Right atrium auricular region (tissue), 2 donors: ENCODE measurements at places on chromosomes 5 and 9. TPM values are rescaled to one million over a fixed set of nuclear protein-coding genes. Genes with fewer than 3 reads are reported as not detected.

CACNA1B gene
- total RNA-seq, result 0.04 TPM

CDC14B gene
- total RNA-seq, result 19.2 TPM

TEX48 gene
- total RNA-seq, result not detected

DNA sequence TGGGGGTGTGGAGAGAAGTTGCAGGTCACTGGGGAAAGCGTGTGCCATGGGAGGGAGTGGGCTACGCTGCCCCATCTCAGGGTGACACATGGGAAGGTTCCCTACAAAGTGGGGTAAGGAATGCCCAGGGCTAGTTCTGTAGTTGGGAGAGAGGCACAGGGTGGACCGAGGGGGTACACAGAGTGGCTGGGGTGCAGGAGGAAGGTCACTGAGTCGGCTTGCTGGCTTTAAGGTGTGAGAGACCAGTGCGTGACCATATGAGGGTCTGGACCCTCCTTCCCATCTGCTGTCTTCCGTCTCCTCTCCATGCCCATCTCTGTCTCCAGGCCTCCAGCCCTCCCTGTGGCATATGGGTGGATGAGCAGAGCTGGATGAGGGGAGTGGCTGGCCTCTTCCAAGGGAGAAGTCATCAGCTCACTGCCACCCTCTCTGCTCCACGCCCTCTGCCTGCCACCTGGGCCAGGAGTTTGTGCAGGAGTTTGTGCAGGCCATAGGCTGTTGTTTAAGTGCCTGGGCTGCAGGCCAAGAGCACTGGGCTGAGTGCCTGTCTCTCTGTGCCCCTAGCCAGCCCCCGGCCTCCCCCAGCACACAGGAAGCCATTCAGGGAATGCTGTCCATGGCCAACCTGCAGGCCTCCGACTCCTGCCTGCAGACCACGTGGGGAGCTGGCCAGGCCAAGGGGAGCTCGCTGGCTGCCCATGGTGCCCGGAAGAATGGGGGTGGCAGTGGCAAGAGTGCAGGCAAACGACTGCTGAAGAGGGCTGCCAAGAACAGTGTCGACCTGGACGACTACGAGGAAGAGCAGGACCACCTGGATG lies 96.8 kb downstream of the PHF2 start:
- peak; percentile 50 for DNase-seq
- no peak overlapping the region for H3K27ac ChIP-seq
- H3K36me3 ChIP-seq, result peaks cover 49% of the 10 kb centered on the region
- H3K27me3 ChIP-seq, result no peaks in the 10 kb centered on the region

GRCh38 chr5:31078956-31079355 lies 114.5 kb upstream of the CDH6 start:
- no peak overlapping the region for H3K27ac ChIP-seq
- no peak for DNase-seq
- no peak overlapping the region for H3K4me3 ChIP-seq
- H3K4me1 ChIP-seq, result peaks cover 4% of the 10 kb centered on the region

GRCh38 chr9:135321580-135321979 lies 158.0 kb upstream of the PPP1R26 start:
- H3K36me3 ChIP-seq, result no peaks in the 10 kb centered on the region
- no peak for DNase-seq
- no peak overlapping the region for H3K27ac ChIP-seq
- no peak overlapping the region for H3K4me3 ChIP-seq
- H3K27me3 ChIP-seq, result no peaks in the 10 kb centered on the region

DNA sequence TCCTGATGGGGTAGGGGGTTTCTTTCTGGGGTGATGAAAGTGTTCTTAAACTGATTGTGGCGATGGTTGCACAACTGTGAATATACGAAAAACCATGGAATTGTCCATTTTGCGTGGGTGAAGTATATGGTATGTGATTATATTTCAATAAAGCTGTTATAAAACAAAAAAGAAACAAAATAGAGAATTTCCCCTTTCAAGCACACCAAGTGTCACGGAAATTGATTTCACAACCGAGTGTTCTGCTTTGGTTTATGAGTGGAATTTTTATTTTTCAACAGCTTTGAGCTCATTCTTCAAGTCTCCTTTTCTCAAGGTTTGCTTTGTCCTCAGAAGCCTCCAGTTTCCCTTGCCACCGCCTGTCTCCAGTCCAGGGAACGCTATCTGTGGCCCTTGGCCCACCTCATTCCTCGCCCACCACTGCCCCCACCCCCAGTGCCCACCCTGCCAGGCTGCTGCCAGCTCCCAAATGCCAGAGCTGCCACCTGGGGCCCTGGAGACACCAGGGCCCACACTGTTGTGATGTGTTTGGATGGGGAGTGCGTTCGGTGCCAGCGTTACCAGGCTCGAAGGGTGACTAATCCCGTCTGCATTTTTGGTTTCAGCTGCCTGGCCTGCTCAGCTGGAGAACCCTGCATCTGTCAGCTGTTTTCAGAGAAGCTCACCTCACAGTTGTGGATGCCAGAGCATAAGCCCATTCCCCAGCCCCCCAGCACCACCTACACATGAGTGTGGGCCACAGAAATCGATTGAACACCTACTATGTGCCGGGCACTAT lies 30.4 kb downstream of the DUSP1 start:
- no peaks in the 10 kb centered on the region for H3K4me1 ChIP-seq
- DNase-seq, result peak; percentile 89
- H3K27me3 ChIP-seq, result no peaks in the 10 kb centered on the region
- no peak overlapping the region for H3K4me3 ChIP-seq
- H3K36me3 ChIP-seq, result no peaks in the 10 kb centered on the region

DNA sequence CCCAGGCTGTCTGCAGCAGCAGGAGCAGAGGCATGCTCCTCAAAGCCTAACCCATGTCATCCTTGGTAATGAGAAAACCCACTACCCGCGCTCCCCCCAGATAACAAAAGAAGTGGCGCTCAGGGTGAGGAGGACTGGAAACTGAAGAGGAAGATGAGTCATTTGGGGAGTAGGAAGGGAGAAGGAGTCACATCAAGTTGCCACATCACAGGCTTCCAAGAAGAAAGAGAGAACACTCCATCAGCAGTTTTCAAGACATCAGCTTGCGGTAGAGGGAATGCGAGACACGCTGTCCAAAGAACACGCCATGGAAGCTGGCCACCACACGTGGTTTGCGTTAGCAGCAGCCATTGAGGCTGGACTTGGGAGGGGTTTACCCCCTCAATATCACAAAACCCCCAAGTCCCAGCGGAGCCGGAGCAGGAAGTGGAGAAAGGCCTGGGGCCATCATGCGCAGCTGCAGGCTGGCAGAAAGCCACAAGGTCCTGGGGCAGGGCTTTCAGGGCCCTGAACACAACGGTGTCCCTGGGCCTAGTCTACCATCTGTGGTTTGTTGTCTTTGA lies 41.5 kb downstream of the SH3PXD2B start:
- peak; percentile 96 for DNase-seq
- no peaks in the 10 kb centered on the region for H3K36me3 ChIP-seq
- peaks cover 60% of the 10 kb centered on the region for H3K4me1 ChIP-seq
- H3K27me3 ChIP-seq, result no peaks in the 10 kb centered on the region

DNA sequence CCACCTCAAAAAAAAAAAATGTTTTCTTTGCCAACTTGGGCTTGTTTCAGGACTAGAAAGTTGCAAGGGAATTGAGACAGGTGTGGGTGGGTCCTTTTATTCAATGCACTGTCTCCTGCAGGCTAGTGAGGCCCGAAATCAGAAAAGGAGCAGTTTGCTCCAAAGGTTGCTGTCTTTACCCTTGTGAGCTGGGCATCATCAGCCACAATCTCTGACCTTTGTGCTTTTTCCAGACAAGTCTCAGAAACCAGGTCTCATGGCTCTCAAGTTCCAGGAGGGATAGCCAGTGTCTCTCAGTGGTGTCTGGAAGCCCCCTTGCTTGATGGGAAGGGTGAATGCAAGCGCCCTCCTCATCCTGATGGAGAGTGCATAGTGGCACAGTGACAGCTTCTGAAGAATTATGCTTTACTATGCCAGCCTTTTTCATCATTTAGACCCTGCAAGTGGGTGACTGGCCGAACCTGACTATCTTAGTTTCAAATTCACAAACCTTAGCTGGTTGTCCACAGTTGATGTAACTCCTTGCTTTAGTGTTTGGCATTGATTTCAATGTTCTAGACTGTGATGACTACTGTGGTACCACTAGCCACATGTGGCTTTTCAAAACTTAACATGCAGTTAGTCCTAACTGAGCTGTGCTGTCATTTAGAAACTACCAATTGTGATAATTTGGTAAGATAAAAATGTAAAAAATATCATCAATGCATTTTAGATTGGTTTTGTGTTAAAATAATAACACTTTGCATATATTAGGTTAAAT lies 468.6 kb downstream of the GADD45G start:
- H3K4me3 ChIP-seq, result no peak overlapping the region
- H3K4me1 ChIP-seq, result no peaks in the 10 kb centered on the region
- no peak for DNase-seq
- no peak overlapping the region for H3K27ac ChIP-seq
- H3K36me3 ChIP-seq, result no peaks in the 10 kb centered on the region
